ENCODE measurements at places on chromosomes 12 and 14.

DNA sequence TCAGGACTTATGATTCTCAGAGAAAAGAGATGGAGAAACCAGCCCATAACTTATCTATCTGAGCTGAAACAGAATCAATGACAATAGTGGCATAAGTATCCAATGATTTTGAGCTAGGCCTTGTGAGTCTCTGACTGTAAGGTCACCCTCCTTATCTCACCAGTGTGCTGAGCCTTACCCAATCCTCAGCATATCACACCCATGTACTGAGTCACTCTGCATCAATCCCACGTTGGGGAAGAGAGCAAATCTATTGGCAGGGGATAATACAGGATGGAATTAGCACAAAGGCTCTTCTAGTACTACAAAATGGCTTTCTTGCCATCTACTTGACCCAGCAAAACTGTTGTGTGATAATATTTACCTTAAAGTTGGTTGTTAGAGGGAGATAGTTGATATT lies 997.8 kb downstream of the NRXN3 start:
- no peak for DNase-seq

DNA sequence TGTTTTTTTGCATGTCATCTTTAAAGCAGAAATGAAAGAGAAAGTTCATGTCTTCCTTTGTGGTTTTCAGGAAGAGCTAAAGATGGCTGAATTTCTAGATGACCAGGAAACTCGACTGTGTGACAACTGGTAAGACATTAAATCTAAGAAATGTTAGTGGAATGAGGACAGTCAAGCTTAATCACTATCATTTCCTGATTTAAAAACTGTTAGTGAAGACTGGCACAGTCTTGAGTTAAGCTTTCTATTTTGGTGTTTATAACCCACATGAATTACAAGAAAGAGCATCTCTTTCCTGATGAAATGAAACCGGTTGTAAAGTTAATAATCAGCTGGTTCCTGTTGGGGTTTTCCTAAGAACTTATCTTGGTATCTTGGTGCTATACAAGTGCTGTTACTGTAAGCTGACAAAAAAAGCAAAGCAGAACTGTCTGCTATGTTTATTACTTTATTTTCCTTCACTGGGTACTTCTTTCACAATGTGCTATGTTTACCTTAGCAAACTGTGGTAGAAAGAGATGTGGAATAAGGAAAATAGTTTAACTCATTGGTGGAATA lies 5.2 kb downstream of the TRAFD1 start:
- DNase-seq, result no peak

DNA sequence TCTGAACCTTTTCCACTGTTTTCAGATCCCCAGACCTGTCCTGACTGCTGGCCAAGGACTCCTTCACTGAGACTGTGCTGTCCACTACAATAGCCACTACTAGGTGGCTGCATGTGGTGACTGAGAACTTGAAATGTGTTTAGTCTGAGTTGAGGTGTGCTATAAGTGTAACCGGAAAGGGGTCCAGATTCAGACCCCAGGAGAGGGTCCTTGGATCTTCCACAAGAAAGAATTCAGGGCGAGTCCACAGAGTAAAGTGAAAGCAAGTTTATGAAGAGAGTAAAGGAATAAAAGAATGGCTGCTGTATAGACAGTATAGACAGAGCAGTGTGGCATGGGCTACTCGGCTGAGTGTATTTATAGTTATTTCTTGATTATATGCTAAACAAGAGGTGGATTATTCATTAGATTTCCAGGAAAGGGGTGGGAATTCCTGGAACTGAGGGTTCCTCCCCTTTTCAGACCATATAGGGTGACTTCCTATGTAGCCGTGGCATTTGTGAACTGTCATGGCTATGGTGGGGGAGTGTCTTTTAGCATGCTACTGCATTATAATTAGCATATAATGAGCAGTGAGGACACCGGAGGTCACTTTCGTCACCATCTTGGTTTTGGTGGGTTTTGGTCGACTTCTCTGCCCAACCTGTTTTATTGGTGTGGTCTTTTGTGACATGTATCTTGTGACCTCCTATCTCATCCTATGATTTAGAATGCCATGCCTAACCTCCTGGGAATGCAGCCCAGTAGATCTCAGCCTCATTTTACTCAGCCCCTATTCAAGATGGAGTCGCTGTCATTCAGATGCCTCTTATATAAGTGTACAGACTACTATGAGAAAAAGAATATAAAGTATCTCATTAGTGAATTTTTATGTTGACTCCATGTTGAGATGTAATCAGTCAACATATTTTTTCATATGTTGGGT lies 70.0 kb upstream of the SRSF5 start:
- no peak for DNase-seq

DNA sequence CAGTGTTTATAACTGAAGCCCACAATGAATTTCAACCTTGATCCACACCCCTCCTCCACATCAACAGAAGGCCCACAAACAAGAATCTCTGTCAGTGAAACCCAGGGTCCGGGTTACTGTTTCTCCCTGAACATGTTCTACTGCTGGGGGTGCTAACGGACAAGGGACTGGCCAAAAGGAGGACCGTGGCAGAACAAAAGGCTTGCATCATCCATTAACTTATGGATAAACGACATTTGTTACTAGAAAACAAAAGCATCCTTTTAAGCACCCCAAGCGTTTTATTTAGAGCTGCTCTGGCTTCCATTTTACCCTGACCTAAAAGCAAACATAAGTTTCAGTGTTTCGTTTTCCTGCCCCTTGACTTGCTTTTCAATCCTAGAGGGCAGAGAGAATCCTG lies 32.2 kb downstream of the BRAP start:
- no peak for DNase-seq

DNA sequence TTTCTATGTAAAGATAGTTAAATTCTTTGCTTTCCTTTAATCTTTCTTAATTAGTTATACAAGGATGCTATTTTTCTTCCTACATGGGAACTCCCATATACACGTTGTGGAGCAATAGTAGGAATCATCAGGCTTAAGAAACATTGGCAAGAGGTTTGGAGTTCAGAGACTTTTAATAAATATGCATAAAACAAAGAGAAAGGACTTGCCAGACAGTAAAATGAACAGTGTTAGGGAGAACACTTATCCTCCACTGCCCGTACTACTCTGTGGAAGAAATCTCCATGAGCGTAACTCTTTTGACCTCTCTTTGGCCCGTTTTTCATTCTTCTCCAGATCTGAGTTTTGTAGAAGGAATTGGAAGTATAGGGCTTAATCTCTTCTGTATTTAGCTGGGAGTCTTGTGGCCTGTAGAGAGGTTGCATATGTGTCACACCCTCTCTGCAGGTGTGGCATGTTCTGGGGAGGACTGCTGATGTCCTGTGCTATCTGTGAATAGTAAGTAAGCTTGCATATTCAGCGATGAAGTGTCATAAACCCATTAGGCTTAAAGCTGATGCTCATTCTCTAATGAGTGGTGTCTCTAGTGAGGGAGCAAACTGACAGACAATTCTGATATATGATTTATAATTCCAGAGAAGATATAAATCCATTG lies 455.4 kb upstream of the FAR2 start:
- no peak for DNase-seq

DNA sequence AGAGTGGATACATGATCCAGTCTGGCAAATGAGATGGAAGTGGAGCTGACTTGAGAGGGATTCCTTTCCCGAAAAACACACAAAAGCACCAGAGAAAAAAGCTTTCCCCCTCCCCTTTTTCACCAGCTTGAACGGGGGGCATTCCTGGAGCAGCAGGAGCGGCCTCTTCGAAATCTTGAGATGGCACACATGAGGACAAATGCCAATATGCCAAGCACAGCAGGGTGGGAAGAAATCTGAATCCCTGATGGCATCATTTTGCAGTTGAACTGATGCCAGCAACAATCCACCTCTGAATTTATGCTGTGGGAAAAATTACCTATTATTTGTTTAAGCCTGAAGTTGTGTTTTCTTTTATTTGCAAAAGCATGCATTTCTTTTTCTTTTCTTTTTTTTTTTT lies 29.7 kb upstream of the BICD1 start:
- no peak for DNase-seq

- no peak for DNase-seq
Observed at GRCh38 chr14:49549881-49550280, 36.3 kb downstream of the RPS29 start.

DNA sequence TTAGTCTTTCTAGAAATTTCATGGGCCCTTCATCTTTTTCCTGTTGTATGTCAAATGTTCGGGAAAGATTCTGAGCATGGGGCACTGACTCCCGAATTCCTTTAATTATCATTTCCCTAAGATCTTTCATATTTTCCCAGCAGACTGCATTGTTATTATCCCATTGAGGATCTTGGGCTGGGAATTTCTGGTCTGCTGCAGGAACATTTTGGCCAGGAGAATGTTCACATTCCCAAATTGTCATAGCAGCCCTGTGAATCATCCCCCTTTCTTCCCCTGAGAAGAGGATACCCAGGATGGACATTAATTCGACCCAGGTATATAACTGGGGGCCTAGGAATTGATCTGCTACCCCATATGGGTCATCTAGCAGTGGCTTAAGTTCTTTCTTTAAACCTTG lies 112.5 kb downstream of the RIN3 start:
- no peak for DNase-seq

- peak; percentile 93 for DNase-seq
Observed at GRCh38 chr14:61477712-61478462, 156.5 kb downstream of the PRKCH start.

- no peak for DNase-seq
Observed at GRCh38 chr14:64303471-64303917, 9.3 kb upstream of the ESR2 start.

DNA sequence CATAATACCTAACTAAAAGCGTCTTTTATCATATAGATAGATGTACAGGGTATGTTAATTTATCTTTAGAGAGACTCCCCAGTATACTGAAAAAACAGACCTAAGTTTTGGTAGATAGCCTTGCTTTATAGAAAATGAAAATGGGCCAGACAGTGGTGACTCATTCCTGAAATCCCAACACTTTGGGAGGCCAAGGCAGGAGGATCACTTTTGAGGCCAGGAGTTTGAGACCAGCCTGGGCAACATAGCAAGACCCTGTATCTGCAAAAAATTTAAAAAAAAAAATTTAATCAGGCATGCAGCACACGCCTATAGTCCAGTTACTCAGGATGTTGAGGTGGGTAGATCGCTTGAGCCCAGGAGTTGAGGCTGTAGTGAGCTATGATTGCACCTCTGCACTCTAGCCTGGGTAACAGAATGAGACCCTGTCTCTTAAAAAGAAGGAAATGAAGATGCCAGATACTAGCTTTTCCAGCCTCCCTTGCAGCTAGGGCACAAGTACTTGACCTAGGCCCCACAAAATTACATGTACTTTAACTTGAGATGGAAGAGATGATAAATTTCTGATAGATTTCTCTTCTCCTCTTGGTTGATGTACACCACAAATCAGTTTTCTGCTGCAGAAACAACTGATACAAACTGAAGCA lies 17.1 kb downstream of the RAP1B start:
- no peak for DNase-seq

GRCh38 chr12:41419131-41419893 lies 231.2 kb downstream of the PDZRN4 start:
- no peak for DNase-seq

GRCh38 chr12:18284386-18284785 lies 23.1 kb downstream of the PIK3C2G start:
- DNase-seq, result no peak

GRCh38 chr14:105185001-105185400 lies 3.9 kb upstream of the NUDT14 start:
- no peak for DNase-seq

GRCh38 chr14:101072945-101073597 lies 169.5 kb upstream of the RTL1 start:
- peak; percentile 80 for DNase-seq

- DNase-seq, result no peak
Observed at GRCh38 chr12:82415402-82415801, 57.1 kb downstream of the METTL25 start.

DNA sequence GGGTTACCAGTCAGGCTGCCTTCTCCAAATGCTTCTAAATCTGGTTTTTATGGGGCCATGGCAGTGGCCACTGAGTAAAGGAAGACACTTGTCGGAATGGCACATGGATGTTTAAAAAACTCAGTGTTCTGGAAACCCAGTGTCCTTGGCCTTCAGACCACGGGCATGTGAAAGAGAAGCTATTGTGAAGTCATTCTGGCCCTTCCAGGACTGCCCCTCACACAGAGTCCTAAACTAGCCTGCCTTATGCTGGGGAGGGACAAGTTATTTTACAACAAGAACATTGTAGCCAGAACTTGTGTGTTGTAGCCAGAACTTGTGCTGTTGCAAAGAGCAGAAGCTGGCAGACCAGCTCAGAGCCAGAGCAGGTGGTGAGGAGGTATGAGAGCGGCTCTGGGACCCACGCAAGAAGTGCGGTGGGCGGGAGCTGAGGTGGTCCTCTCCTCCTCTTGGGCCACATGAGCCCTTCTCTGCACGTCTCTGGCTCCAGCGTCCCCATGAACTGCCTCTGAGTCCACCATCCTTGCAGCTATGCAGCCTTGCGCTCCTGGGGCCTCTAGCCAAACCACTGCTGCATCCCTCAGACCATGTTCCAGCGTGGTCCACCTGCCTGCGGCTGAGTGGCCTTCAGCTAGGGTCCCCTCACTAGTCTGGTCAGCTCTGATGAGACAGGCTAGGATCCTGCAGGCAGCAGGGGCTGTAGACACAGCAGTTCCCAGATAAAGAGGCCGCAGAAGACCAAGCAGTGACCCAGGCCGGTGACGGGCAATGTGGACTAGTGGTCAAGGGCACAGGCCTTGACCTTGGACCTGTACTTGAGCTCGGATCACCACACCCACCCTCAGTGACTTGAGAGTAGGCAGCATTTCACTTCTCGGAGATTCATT lies 32.5 kb downstream of the MMAB start:
- DNase-seq, result no peak

DNA sequence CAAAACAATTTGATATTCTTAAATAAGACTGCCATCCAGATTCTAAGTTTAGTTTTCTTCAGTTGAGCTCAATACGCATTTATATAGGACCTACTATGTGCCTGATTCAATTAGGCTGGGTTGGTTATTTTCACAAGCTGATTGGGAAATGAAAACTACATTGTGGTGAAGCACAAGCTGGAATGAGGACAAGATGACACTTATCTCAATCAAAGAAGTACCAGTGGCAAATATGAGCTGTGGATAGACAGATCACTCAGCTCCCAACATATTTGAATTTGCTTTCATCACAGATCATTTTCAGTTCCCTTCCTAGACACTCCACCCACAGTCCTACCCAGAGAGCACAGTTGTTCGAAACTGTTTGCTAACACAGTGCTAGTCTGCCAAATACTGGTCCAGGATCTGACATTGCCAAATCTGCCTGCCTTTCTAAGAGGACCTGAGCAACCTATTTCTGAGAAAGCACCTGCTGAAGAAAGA lies 74.7 kb downstream of the LLPH start:
- DNase-seq, result no peak
